NCI-H524 treated with DMSO at 0.1 percent for 48 hours (cell line): ENCODE measurements at places on chromosomes 12 and 14.

DNA sequence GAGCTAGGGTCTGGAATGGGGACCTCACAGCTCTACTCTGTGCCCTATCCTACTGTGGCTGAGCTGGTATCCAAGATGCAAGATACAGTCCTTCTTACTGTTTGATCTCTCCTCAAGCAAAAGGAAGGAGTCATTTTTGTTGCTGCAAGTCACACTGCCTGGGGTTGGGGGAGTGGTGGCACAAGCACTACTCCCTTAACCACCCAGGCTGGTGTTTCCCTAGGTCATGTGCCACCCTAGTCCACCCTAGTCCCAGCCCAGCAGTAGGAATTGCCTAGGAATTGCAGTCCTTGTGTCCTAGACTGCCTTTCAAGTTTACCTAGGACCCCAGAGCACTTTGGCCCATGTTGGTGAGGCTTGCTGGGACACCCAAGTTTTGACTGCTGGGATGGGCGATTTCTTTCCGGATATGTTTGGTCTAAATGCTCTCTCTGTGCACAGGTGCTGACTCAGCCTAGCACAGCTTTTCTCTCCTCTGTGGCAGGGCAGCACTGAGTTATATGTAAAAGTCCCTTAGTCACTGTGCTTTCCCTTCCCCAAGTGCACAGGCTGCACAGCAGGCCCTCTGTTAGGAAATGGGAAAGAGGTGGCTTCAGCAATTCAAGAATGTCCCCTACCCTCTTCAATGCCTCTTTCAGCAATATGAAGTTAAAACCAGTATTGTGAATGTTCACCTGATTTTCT is 54.9 kb downstream of the SLC6A15 start:
- DNase-seq = no peak

- DNase-seq = no peak
Measured at GRCh38 chr12:48489012-48489411, 6.7 kb downstream of the C12orf54 start.

GRCh38 chr12:113207613-113208040 is 13.6 kb upstream of the TPCN1 start:
- no peak for DNase-seq

GRCh38 chr14:96286251-96286650 is 30.2 kb downstream of the BDKRB1 start:
- DNase-seq = no peak

DNA sequence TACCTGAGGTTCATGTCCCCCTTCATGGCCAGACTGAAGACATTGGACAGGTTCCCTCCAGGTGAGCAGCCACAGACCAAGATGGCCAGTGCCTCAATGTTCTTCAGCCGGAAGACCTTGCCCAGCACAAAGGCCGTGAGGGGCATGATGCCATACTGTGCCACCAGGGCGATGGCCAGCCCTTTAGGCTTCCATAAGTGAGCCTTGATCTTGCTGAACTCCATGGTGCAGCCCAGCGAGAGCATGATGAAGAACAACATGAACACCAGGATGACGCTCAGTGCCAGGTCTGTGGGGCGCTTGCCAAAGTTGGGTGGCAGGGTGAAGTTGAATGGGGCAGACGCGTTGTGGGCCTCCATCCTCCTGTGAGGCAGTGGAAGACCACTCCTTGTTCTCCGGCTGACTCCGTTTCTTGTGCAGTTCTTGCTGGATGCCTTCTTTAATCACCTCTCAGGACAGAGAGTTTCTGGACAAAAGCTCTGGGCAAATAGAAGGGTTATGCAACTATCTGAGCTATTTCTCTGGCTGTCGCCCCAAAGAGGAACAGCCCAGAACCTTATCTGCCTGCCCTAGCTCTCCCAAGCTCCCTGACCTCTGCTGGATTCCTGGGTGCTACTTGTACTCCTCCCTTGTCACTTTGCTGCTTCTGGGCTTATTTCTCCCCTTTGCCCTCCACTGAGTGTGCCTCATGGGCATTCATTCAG is at the start of gene SLC10A1:
Gene SLC10A1, minus strand, starts transcription at position 445 of the 704 bp plus-strand sequence. Its CDS starts 86 bp downstream, at position 359.
- no peak for DNase-seq

DNA sequence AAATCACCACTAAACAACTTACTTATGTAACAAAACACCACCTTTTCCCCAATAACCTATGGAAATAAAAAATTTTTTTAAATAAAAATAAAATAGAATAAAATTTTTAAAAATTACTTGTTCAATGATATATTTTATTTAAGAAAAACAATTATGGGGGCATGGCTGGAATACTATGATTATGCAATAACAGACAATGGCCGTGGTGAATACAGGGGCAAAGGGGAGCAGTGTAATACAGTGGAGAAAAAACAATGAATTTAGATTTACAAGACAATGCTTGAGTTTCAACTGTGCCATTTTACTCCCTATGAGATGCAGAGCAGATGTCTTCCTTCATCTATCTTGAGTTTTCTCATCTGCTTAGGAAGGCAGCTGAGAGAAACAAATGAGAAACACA is 72.9 kb downstream of the BLTP3B start:
- DNase-seq = no peak

DNA sequence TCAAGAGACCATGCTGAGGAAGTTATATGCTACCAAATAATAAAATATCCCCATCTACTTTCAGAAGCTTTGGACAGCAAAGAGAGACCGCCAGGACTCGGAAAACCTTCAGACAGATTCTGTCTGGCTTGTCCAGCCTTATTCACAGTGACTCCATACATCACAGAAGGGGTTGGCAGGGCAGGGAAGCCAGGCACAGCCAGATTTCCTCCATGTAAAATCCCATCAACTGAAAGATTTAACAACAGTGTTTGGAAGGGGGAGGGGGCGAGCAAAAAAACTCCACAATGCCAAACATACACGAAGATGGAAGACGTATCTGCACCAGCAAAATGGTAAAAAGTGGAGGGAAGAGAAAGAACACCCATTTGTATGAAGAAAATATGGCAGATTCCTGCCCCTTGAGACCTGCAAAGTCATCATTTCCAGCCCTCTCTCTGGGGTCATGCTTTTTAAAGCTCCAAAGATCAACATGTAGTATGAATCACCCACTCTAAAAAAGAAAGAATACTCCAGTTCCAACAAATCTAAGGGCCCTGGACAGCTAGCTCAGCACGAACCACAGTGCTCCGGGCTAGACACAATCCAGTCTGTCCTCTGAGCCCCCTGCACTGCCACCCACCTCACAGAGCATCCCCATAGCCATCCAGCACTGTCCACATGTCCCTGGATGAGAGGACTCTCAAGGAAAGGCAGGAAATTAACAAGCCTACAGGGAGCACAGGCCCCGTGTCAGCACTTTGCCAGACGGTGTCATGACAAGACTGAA is 116.4 kb downstream of the DICER1 start:
- no peak for DNase-seq

GRCh38 chr12:88267630-88268029 is 125.5 kb downstream of the TMTC3 start:
- no peak for DNase-seq

DNA sequence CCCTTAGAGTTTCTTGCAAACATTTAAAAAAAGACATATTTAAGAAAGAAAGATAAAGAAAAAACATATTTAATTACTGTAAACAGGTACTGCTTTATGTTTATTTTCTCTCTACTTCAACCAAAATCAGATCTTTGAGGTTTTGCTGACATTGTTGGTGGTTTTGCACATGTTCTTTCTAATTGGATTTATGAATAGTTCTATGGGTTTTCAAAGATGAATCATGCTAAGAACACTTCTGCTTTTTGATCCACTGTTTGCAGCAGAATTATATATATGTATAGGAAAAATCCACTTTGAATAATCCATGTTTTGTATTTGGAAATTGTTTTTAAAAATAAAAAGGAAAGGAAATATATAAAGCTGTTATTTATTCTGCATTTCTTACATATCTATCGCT is 78.4 kb downstream of the FRMD6 start:
- DNase-seq = no peak

- DNase-seq = no peak
Measured at GRCh38 chr14:93705513-93706156, 82.7 kb downstream of the PRIMA1 start.

- DNase-seq = no peak
Measured at GRCh38 chr12:91562476-91562875, 379.9 kb upstream of the DCN start.

DNA sequence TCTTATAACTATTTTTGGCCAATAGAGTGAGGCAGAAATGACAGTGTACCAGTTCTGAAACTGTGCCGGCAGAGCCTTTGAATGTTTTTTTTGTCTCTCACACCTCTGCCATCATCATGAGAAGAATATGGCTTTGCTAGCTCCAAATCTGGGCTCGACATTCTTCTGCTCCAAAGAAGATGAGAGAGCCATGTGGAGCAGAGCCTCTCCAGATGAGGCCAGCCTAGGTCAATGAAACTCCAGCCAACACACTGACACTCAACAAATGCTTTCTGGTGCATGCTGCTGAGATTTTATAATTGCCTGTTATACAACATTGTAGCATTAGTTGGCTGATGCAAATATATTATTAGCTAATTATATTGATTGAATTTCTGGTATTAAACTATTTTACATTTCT is 154.7 kb downstream of the SLC38A4 start:
- DNase-seq = no peak

GRCh38 chr14:77200406-77200985 is 18.9 kb downstream of the TMEM63C start:
- DNase-seq = peak; percentile 98

- DNase-seq = no peak
Measured at GRCh38 chr12:6123258-6123657, 1.2 kb downstream of the VWF start.

- no peak for DNase-seq
Measured at GRCh38 chr12:52060498-52061177, 9.1 kb upstream of the ATG101 start.

DNA sequence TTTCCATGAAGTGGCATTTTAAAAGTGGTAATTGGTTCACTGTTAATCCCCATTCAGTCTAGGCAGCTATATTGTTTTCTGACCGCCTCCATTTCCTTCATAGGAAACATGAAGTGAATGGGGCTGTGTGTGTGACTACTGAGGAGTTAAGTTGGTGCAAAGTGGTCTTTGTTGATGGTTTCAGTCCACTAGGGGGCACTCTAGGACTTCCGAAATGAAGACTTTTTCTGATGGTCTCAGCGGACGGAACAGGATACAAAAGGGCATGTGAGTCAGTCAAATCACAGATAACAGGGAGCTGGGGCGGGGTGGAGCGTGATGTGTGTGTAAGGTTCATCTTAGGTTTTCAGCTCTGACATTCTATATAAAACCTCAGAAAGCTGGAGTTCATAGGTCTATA is 240.1 kb upstream of the OR4E1 start:
- DNase-seq = no peak

GRCh38 chr14:69481815-69482568 is 2.5 kb upstream of the PLEKHD1 start:
- peak; percentile 69 for DNase-seq

DNA sequence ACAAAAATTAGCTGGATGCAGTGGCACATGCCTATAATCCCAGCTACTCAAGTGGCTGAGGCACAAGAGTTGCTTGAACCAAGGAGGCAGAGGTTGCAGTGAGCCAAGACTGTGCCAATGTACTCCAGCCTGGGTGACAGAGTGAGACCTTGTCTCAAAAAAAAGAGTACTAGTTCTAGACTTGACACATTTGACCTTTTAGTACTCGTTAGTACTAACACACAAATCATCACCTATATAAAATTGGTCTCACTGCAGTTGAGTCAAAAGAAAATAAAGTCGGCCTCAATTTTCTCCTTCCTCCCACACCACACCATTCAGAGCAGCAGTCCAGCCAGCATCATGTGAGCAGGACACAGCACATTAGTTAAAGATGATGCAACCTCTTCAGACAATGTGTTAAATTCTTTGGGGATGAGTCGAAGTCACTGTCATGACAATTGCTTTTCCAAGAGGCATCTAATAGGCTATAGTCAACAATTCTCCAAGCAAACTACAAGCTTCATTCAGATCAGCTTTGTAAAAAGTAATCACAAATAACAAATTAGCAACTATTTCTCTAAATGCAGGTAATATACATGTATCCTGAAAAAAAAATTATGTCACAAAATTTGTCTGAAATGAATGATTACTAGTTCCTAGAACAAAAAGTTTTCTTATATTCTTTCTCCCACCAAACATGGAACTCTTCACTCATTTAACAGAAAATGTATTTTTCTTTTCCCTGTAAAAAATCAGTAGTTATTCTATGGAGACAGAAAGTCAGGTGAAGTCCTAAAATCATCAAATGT is 55.6 kb downstream of the CLIP1 start:
- no peak for DNase-seq

DNA sequence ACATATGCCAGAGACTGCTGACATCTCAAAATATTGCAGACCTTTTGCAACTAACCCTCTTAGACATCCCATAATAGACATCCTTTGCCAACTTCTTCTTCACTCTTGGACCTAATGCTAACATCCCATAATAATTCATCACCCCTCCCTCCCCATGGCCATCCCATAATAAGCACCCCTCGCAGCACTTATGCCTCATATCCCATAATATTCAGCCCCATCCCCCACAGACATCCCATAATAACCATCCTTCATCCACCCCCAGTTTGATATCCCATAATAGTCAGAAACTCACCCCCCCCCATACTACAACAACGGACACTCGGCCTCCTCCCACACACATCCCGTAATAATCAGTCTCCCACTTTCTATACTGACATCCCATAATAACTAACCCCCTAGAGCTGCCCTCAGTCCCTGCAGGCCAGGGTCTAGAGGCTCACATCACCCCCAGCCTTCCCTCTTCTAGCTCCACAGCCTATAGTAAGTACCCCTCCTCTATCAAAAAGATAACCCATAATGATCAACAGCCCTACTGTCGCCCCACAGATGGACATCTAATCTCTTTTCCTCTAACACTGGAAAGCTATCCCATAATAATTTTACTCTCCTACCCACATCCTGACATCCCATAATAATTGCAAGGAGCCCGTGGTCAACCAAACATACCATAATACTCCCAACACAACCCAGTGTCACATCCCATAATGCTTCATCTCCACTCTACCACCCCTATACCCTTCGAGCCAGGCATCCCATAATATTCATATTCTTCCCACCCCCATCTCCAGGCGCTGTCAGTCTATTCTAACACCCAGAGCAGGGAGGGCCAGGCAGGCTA is 792 bp upstream of the CHD4 start:
- DNase-seq = peak; percentile 90

GRCh38 chr14:64717870-64718269 is 13.6 kb downstream of the PLEKHG3 start:
- no peak for DNase-seq

GRCh38 chr12:104292872-104293794 is 10.4 kb upstream of the EID3 start:
- DNase-seq = no peak

DNA sequence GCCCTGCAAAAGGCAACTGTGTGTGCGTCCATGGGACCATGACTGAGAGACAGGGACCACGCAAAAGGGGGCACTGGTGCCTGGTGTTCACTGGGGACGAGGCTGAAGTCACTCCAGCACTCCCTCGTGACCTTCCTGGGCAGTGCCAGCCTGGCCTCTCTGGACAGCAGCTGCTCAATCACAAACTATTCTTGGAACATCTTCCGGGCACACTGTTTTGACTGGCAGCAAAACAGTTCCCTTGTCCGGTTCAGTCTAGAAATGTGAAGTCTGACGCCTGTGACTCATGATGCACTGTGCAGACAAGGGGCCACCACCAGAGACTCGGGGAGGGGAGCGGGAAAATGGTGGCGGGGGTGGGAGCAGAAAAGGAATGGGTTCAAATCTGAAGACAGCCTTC is 20.8 kb downstream of the SNRNP35 start:
- DNase-seq = no peak
